ENCODE measurements at places on chromosomes 2 and 18.

GRCh38 chr2:106104332-106105062, 89.6 kb downstream of the UXS1 start:
- no peak for DNase-seq

DNA sequence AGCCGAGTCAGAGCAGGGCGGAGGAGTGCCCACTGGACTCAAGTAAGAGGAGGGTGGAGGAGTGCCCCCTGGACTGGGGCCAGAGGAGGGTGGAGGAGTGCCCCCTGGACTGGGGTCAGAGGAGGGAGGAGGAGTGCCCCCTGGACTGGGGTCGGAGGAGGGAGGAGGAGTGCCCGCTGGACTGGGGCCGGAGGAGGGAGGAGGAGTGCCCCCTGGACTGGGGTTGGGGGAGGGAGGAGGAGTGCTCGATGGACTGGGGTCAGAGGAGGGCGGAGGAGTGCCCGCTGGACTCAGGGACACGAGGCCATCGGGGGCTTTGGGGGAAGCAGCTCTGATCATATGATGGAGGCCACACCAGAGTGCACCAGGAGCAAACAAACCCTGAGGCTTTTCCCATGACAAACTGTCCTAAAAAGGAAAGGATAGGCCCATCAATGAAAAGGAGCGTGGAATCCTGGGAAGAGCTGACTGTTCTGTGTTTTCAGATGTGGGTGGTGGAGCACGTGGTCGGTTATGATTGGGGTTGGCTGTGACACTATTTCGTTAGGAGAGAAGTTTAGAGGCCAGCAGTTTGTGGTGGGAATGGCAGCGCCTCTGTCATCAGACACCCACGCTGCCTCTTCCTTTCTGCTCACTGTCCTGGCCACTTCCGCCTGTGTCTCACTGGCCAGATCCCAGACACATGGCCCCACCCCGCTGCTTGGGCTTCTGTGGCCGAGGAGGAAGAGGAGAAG, 24.5 kb upstream of the HPCAL1 start:
- DNase-seq, result no peak

GRCh38 chr18:9416563-9417072, 58.7 kb upstream of the RALBP1 start:
- DNase-seq, result no peak

GRCh38 chr2:156215656-156216055, 116.9 kb downstream of the NR4A2 start:
- no peak for DNase-seq

DNA sequence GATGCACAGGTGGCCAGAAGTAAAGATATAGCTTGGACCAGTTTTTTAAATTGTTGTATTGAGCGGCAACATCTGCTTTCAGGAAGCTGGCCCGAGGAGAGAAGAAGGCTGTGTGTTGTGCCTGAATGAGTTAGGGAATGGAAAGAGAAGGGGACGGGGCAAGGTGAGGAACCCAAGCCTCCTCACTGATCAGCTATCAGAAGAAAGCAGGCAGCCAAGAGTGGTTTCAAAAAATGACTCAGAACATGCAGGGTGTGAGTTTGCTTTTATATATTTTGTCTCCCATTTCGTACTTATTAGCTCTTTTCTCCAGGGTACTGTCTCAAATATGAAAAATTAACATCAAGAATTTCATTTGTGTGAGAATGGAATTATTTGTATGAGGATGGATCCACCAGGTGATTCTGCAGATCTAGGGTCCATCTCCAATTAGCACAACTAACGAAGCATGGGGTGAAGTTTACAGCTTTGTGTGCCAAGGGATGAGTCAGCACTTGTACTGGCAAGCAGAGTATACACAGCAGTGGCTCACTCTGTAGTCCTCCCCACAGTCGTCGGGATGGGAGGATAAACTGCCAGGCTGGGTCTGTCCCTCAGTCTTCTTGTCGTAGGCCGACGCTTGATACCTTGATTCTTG, 175.7 kb downstream of the PIEZO2 start:
- DNase-seq, result no peak

GRCh38 chr18:8322486-8322885, 286.8 kb upstream of the RAB12 start:
- no peak for DNase-seq

- no peak for DNase-seq
These were observed 3.5 kb upstream of the ARHGAP15 start for GRCh38 chr2:143125717-143126116.

DNA sequence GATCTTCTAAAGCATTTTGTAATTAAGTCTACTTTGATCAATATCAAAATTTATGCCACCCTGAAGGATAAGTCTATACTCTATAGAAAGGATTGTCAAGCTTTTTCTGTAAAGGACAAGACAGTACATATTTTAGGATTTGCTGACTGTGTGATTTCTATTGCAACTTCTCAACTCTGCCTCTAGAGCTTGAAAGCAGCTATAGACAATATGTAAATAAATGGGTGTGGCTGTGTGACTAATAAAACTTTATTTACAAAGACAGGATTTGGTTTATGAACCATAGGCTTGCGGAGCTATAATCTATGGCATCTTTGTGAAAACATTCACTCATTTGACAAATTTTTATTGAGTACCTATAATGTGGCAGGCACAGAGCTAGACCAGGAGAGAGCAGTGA, 18.4 kb downstream of the UPP2 start:
- no peak for DNase-seq

DNA sequence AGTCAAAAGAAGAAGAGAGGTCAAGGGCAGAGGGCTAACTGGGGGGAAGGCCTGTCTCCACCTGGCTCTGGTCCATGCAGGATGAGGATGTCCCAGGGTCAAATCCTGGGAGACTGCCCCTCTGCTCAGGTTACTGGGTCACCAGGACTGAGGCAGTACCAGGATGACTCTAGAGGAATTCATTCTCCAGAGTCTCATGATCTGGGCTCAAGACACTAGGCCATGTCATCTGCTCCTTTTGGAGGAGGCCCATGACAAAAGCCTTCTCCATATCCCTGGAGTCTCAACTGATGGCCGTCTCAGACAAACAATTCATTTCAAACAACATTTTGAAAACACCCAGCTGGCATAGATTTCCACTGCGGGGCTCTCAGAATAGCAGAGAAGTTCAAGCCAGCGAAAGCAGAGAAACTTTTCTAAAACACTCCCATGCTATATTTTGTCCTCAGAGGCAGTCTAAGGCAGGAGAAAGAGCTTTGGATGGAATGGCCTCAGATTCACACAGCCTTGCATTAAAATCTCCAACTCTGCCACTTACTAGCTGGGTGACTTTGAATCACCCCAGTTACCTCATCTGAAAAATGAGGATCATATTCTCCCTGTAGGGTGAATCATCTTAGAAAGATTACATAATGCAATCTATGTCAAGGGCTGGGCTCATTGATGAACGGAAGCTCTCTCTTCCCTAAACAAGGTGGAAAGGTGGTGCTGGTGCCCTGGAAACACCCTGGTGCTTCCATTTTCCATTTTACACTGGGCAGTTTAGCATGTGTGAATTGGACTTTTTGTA, 48.8 kb upstream of the LCLAT1 start:
- DNase-seq, result no peak

- DNase-seq, result no peak
These were observed 61.7 kb upstream of the LCLAT1 start for GRCh38 chr2:30385327-30385726.

DNA sequence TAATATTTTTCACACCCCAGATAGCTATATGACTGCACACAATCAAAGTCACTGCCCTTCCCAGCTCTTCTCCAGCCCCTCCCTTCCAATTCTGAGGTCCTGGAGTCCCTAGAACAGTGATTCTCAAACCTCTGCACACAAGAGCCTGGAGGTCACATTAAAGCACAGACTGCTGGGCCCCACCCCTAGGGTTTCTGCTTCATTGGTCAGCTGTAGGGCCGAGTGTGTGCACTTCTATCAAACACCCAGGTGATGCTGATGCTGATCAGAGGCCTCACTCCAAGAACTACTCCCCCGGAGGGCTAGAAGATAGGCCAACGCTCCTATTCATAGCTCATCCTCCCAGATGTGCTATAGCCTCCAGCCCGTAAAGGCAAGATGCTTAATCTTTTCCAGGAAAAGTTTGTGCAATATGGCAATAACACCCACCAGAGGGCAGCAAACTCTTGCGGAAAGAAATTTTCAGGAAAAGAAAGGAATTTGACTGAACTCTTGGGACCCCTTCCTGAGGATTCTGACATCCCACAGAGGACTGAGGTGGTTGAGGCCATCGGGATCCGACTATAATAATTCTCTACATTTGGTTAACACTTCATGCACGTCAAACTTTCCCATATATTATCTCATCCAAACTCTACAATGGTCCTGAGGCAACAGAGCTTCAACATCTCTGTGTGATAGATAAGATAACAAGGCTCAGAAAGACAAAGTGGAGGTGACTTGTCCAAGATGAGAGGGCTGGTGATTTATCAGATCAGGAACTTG, 194.2 kb upstream of the PKDCC start:
- no peak for DNase-seq
